ENCODE measurements at places on chromosomes 1 and 21. TPM values are rescaled to one million over a fixed set of nuclear protein-coding genes. Genes with fewer than 3 reads are reported as not detected.
A peak's percentile ranks its signal among the peaks of the same experiment; 100 is the strongest.

- H3K27me3 ChIP-seq = peaks cover 25% of the 10 kb centered on the region
- H3K4me1 ChIP-seq = peaks cover 12% of the 10 kb centered on the region
- DNase-seq = no peak
- no peaks in the 10 kb centered on the region for H3K36me3 ChIP-seq
Observed at GRCh38 chr1:17372955-17373354, 959 bp downstream of the PADI6 start.

GRCh38 chr1:154199563-154199879, 6.6 kb downstream of the CFAP141 start:
- H3K4me1 ChIP-seq = peaks cover 6% of the 10 kb centered on the region
- H3K36me3 ChIP-seq = no peaks in the 10 kb centered on the region
- peaks cover 2% of the 10 kb centered on the region for H3K27me3 ChIP-seq
- H3K4me3 ChIP-seq = no peak overlapping the region
- H3K27ac ChIP-seq = no peak overlapping the region
- DNase-seq = peak; percentile 36

- H3K27me3 ChIP-seq = no peaks in the 10 kb centered on the region
- DNase-seq = no peak
- H3K4me3 ChIP-seq = no peak overlapping the region
- H3K4me1 ChIP-seq = peaks cover 4% of the 10 kb centered on the region
Observed at GRCh38 chr1:169474302-169474995, 11.3 kb downstream of the SLC19A2 start.

- no peaks in the 10 kb centered on the region for H3K4me1 ChIP-seq
- H3K4me3 ChIP-seq = no peak overlapping the region
- H3K36me3 ChIP-seq = no peaks in the 10 kb centered on the region
- no peak for DNase-seq
- H3K27ac ChIP-seq = no peak overlapping the region
- peaks cover 42% of the 10 kb centered on the region for H3K27me3 ChIP-seq
Observed at GRCh38 chr1:18670868-18671225, 40.2 kb downstream of the PAX7 start.

DNA sequence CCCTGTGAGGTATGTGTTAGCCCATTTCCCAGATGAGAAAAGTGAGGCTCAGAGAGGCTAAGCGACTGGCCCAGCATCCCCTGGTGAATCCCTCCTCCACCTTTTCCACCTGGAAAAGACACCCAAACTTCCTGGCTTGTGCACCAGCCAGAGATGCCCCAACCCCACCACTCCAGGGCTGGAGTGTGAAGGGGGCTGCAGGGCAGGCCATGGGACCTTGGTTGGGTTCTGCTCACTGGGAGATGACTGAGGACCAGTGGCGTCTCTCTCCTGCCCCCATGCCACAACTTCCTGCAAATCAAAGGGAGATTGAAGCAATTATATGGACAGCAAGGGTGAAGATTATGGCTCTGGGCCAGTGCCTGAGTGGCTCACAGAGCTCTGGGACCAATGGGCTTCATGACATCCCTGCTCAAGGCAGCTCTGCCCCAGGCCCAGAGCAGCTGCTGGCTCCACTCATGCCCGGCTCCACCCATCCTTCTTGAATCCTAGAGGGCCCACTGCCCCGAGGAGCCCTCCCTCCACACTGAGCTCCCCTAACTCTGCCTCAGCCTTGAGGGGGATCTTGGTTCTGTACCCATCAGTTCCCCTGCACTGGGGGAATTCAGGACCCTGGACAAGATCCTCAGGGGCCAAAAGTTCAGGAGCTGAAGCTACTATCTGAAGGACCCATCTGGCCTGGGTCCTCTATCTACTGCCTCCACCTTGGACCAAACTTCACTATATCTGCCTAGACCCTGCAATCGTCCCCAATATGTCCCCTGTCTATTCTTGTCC, 416.9 kb downstream of the PTPRU start:
- no peaks in the 10 kb centered on the region for H3K4me1 ChIP-seq
- H3K27ac ChIP-seq = no peak overlapping the region
- no peaks in the 10 kb centered on the region for H3K36me3 ChIP-seq
- DNase-seq = no peak
- no peak overlapping the region for H3K4me3 ChIP-seq

DNA sequence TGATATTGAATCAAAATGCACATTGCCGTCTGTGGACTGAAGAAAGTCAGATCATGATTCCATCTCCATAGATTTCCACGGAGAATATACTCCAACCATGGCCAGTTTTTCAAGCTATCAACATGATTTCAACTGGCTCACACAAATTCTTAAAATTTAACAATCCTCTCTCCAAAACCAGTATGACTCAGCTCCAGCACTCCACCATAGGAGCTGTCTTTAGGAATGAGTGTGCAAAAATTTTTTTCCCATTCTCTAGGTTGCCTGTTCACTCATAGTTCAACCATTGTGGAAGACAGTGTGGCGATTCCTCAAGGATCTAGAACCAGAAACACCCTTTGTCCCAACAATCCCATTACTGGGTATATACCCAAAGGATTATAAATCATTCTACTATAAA, 40.8 kb downstream of the RGL1 start:
- peak overlapping the region; percentile 39 for H3K27ac ChIP-seq
- peak overlapping the region; percentile 22 for H3K4me3 ChIP-seq
- H3K36me3 ChIP-seq = peaks cover 6% of the 10 kb centered on the region
- peaks cover 57% of the 10 kb centered on the region for H3K4me1 ChIP-seq

- peaks cover 55% of the 10 kb centered on the region for H3K4me1 ChIP-seq
- no peak overlapping the region for H3K27ac ChIP-seq
- DNase-seq = no peak
- no peaks in the 10 kb centered on the region for H3K27me3 ChIP-seq
- H3K4me3 ChIP-seq = no peak overlapping the region
Observed at GRCh38 chr1:183215936-183216335, 29.9 kb downstream of the LAMC2 start.

GRCh38 chr1:96840396-96840795, 118.8 kb downstream of the PTBP2 start:
- no peak for DNase-seq
- H3K36me3 ChIP-seq = no peaks in the 10 kb centered on the region
- H3K4me3 ChIP-seq = no peak overlapping the region
- peaks cover 4% of the 10 kb centered on the region for H3K27me3 ChIP-seq

DNA sequence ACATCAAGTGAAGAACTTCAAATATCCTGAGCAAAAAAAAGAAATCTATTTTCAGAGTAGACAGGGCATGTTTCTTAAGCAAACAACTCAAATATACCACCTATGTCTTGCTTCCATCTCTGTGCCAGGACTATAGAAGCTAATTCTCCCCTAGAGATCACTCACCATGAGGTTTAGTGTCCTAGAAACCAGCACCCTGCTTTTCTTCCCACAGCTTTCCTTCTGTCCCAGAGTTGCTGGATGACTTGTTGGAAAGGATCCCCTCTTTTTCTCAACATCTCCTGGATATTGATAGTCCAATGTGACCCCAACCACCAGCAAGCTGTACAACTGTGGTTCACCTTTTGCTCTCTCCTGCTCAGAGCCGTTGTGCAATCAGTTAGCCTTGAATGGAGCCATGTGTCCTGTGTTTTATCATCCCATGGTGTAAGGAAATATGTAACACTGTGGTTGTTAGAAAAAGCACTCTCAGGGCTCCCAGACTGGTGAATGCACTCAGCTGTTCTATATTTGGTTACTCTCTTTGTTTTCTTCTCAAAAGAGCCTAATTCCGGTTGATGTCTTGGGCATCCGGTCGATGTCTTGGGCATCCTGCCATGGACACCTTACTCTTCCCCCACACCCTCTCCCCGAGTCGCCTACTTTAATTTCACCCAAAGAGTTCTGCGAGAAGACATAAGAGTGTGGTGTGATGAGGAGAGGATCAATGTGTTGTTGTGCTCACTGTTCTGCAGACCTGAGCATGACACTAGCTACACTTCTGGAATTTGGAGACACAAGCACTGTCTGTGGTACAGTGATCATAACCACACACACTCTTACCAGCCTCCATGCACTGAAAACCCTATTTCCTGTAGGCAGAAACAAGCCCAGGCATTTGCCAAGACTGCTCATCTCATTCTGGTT, 1.7 kb downstream of the TNFSF4 start:
- H3K4me1 ChIP-seq = peaks cover 62% of the 10 kb centered on the region
- peaks cover 2% of the 10 kb centered on the region for H3K27me3 ChIP-seq
- H3K27ac ChIP-seq = no peak overlapping the region
- no peak overlapping the region for H3K4me3 ChIP-seq
- no peak for DNase-seq

- no peaks in the 10 kb centered on the region for H3K36me3 ChIP-seq
- no peak overlapping the region for H3K27ac ChIP-seq
- H3K4me3 ChIP-seq = no peak overlapping the region
- H3K4me1 ChIP-seq = peaks cover 7% of the 10 kb centered on the region
- H3K27me3 ChIP-seq = no peaks in the 10 kb centered on the region
Observed at GRCh38 chr1:152869808-152870419, 8.2 kb upstream of the SMCP start.

GRCh38 chr1:13597166-13597565, 13.5 kb downstream of the PDPN start:
- H3K4me3 ChIP-seq = no peak overlapping the region
- peaks cover 3% of the 10 kb centered on the region for H3K27me3 ChIP-seq
- DNase-seq = no peak
- peaks cover 7% of the 10 kb centered on the region for H3K36me3 ChIP-seq
- H3K4me1 ChIP-seq = no peaks in the 10 kb centered on the region

DNA sequence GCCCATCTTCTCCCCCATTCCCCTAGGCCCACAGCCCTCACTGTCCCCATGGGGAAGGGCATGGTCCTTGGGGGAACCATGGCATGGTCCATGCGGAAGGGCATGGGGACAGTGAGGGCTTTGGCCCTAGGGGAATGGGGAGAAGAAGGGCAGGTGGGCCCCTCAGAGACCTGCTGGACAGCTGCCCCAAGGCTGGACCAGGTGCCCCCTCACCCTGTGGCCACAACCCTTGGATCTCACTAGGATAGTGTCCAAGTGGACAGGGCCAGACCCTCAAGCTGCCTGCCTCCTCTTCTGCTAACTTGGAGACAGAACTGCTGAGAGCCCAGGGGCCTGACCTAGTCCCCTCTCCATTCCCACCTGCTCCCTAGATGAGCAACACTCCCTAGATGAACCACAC, 12.4 kb upstream of the SMYD3 start:
- H3K4me3 ChIP-seq = no peak overlapping the region
- no peaks in the 10 kb centered on the region for H3K4me1 ChIP-seq
- peaks cover 22% of the 10 kb centered on the region for H3K36me3 ChIP-seq
- DNase-seq = no peak
- H3K27me3 ChIP-seq = peaks cover 13% of the 10 kb centered on the region
- no peak overlapping the region for H3K27ac ChIP-seq

- no peaks in the 10 kb centered on the region for H3K36me3 ChIP-seq
- H3K27me3 ChIP-seq = peaks cover 1% of the 10 kb centered on the region
- no peak overlapping the region for H3K4me3 ChIP-seq
- peaks cover 27% of the 10 kb centered on the region for H3K4me1 ChIP-seq
- H3K27ac ChIP-seq = no peak overlapping the region
Observed at GRCh38 chr1:78472851-78473496, 17.8 kb upstream of the PTGFR start.

DNA sequence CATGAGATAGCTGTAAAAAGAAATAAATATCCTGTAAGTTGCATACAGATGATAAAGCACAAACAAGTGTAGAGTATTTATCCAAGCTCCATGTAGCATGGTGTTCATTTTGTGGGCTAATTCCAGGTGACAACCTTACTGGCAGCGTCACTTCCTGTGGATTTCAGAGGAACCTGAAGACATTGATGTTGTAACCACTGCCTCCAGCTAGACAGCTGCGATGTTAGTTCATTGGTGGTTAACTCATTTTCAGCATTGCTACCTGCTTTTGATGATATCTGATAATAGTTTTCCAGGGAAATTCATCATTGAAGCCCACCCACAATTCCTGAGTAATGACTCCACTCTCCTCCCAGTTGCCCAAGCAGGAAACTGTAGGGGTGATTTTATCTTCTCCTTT, 3.0 kb downstream of the HSD3B1 start:
- H3K4me3 ChIP-seq = no peak overlapping the region
- H3K4me1 ChIP-seq = peaks cover 5% of the 10 kb centered on the region
- no peaks in the 10 kb centered on the region for H3K36me3 ChIP-seq
- DNase-seq = no peak

GRCh38 chr21:38775733-38776132, 30.0 kb upstream of the ETS2 start:
- H3K4me1 ChIP-seq = peaks cover 57% of the 10 kb centered on the region
- H3K27ac ChIP-seq = no peak overlapping the region
- no peak overlapping the region for H3K4me3 ChIP-seq
- DNase-seq = no peak

- H3K27me3 ChIP-seq = peaks cover 4% of the 10 kb centered on the region
- H3K27ac ChIP-seq = peak overlapping the region; percentile 63
- DNase-seq = peak; percentile 64
- no peak overlapping the region for H3K4me3 ChIP-seq
- H3K4me1 ChIP-seq = peaks cover 66% of the 10 kb centered on the region
Observed at GRCh38 chr1:221824025-221824424, 82.1 kb upstream of the DUSP10 start.

- H3K27ac ChIP-seq = peak overlapping the region; percentile 99
- no peaks in the 10 kb centered on the region for H3K36me3 ChIP-seq
- peaks cover 42% of the 10 kb centered on the region for H3K4me1 ChIP-seq
- no peak overlapping the region for H3K4me3 ChIP-seq
Observed at GRCh38 chr1:14994841-14995437, 158.6 kb upstream of the TMEM51 start.

DNA sequence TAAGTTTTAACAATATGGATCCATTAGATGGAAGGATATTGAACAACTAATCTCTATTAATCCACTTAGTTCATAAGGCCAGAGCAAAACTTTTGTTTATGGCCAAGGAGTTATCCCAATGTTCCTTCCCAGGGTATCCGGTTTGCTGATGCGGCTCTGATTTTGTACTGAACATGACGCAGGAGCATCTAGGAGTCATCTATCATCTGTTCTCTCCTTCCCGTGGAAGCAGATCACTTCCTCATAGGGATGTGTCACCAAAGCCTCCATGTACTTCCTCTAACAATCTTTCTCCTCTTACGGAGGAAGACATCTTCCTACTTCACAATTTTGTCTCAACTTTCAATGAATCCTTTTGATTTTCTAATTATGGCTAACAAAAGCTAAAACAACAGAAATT, 206.6 kb downstream of the APP start:
- H3K27ac ChIP-seq = no peak overlapping the region
- H3K27me3 ChIP-seq = no peaks in the 10 kb centered on the region
- no peak for DNase-seq
- H3K4me1 ChIP-seq = peaks cover 48% of the 10 kb centered on the region
- peaks cover 27% of the 10 kb centered on the region for H3K36me3 ChIP-seq

FCRLA gene
- total RNA-seq = 2.6 TPM

LCA5L gene
- total RNA-seq = 1.4 TPM

ACOT11 gene
- 2.7 TPM for total RNA-seq

PROX1 gene
- total RNA-seq = 0.06 TPM

NTNG1 gene
- 8.0 TPM for total RNA-seq

MROH9 gene
- total RNA-seq = not detected

TMEM59 gene
- total RNA-seq = 460 TPM

STMN1 gene
- total RNA-seq = 313 TPM

Measured in HFFc6 (cell line).